NB4 (cell line): ENCODE measurements at places on chromosomes 12 and 14.

- DNase-seq: no peak
Observed at GRCh38 chr14:101947577-101947903, 16.8 kb upstream of the DYNC1H1 start.

- DNase-seq: no peak
Observed at GRCh38 chr14:90297876-90298629, 33.7 kb downstream of the NRDE2 start.

DNA sequence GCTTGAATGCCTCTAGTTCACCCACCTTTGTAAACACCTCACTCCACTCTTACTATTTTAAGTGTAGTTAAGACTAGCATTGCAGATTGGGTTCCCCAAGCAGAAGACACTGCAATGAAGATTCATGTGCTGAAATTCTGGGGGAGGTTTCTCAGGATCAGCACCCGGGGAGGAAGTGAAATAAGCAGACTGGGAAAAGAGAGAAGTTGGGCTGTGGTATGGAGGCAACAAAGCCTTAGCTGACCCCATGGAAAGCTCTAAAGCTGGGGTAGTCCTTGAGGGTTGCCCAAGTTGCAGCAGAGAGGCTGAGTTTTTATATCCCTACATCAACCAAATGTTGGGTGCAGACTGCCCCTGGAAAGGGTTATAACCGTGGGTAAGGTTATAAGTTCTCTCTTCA is 23.9 kb upstream of the IGF1 start:
- peak; percentile 24 for DNase-seq

DNA sequence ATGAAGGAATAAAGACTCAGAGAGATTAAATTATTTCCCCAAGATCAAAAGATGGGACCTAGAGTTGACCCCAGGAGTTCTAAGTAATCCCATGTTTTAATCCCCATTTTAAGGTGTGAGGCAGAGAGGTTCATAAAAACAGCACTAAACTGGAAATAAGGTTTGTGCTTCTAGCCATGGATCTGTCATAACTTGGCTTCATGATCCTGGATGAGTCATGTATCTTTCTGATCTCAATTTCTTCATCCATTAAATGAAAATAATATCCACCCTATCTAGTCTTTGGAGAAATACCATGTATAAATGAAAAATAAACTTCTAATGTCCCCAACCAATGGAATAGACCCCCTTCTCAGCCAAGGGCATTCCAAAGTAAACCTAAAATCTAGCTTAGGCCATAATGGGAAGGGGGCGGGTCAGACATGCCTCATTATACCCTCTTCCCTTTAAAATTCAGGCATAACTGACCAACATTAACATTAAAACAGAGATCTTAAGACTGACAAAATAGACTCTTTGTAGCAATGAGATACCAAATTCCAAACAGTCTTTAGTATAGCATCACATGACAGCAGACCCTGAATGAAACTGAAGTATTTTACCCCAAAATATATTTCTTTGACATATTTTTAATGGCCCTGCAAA is 47.8 kb downstream of the SLC41A2 start:
- DNase-seq: no peak
